ENCODE measurements at places on chromosomes 11 and 22. TPM values are rescaled to one million over a fixed set of nuclear protein-coding genes. Genes with fewer than 3 reads are reported as not detected.

DNA sequence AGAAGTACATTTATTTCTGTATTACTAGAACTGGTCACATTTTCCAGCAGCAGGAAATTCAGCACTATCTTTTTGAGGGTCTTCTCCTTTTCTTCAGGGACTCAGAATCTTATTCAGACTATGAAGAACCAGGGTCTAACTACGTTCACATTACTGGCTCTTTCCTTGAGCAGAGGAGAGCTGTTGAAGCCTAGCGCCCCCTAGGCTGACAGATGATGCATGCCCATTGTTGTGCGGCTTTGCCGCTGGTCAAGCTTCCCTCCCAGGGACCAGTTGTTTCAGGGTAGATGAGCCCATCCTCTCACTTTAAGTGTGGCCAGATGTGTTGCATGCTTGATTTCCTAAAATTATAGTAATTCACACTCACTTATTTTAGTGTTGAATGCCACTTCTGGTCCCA is 168.2 kb upstream of the PDGFD start:
- H3K27me3 ChIP-seq: no peaks in the 10 kb centered on the region
- no peak for DNase-seq
- no peak overlapping the region for H3K4me3 ChIP-seq
- no peaks in the 10 kb centered on the region for H3K36me3 ChIP-seq

Gene SGSM1
- total RNA-seq: 0.37 TPM

Gene RCOR2
- total RNA-seq: not detected

GRCh38 chr11:45392591-45393091 is 106.5 kb upstream of the SYT13 start:
- no peak overlapping the region for H3K4me3 ChIP-seq
- no peaks in the 10 kb centered on the region for H3K36me3 ChIP-seq
- no peaks in the 10 kb centered on the region for H3K4me1 ChIP-seq

- peaks cover 5% of the 10 kb centered on the region for H3K36me3 ChIP-seq
- H3K4me1 ChIP-seq: peaks cover 28% of the 10 kb centered on the region
- peak; percentile 79 for DNase-seq
- peak overlapping the region; percentile 86 for H3K4me3 ChIP-seq
- peaks cover 2% of the 10 kb centered on the region for H3K27me3 ChIP-seq
Observed at GRCh38 chr11:128691802-128692752, 1.8 kb upstream of the FLI1 start.

DNA sequence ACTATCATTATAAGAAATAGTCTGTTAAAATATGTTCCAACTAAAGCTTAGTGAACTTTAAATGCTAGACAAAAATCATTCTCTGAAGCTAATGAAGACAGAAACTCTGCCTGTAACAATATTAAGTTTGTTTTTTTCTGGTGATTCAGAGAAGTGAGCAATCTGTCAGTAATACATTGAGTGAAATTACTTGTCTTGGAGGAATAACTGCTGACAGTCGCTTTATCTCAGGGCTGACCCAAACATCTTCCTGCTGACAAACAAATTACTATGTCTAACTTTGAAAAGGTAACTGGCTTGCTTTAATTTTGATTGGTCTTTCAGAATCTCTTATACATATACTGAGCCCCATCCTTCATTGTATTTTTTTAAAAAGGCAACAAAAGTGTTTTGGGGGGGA is 264.5 kb downstream of the SOX6 start:
- H3K27ac ChIP-seq: no peak overlapping the region
- H3K4me3 ChIP-seq: no peak overlapping the region
- H3K4me1 ChIP-seq: no peaks in the 10 kb centered on the region
- H3K27me3 ChIP-seq: no peaks in the 10 kb centered on the region
- DNase-seq: no peak

DNA sequence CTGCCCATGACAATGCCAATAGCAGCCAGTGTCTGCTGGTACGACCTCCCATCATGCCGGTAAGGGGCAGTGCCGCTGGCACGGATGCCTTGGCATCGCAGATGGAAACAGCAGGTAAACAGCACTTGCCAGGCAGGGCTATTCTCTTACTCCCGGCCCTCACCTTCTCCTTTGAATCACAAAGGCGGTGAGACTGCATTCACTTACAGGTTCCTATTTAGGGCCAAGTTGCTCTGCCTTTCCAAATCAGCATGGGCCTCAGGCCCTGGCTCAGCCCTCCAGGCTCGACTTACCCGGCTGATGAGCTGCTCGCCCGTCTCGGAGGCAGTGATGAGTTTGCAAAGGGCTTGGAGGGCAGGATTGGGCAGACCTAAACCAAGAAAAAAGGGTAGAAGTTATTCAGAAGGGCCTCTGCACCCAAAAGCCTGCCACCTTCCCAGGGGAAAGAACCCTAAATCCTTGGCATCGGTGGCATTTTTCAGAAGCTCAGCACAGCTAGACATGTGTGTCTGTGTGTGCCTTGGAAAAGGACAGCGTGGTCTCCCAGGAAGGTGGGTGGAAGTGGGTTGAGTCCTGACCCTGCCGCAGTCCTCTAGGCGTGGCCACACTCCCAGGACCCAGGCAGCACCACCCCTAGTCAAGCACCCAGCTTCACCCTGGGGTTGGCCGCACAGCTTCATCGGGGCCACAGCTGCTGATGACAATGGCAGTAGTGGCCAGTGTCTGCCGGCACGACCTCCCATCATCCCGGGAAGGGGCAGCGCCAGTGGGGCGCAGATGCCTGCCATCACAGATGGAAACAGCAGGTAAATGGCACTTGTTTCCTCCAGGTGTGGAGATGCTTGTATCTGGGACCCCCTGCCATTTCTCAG is 73.5 kb upstream of the PITPNB start:
- no peaks in the 10 kb centered on the region for H3K4me1 ChIP-seq
- no peak for DNase-seq
- H3K36me3 ChIP-seq: no peaks in the 10 kb centered on the region
- H3K27me3 ChIP-seq: no peaks in the 10 kb centered on the region
- no peak overlapping the region for H3K4me3 ChIP-seq

GRCh38 chr22:17300926-17301325 is 68.3 kb upstream of the CECR2 start:
- DNase-seq: no peak
- H3K27ac ChIP-seq: no peak overlapping the region

DNA sequence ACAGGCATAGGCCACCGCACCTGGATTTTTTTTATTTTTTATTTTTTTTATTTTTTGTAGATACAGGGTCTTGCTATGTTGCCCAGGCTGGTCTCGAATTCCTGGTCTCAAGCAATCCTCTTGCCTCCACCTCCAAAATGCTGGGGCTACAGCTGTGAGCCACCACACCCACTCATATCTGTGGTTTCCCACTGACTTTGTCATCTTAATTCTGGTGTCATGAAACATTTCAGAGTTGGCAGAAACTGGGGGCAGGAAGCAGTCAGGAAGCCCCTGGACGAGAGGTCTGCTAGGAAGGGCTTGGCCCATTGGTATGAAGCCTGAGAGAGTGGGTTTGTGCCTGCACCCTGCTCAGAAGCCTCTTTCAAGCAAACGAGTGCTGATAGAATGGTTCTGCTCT is 49.1 kb downstream of the COMMD9 start:
- no peak for DNase-seq
- H3K36me3 ChIP-seq: no peaks in the 10 kb centered on the region
- H3K4me3 ChIP-seq: no peak overlapping the region
- H3K27me3 ChIP-seq: no peaks in the 10 kb centered on the region
- no peak overlapping the region for H3K27ac ChIP-seq

GRCh38 chr22:49367041-49367697 is 460.5 kb downstream of the BRD1 start:
- peaks cover 14% of the 10 kb centered on the region for H3K4me1 ChIP-seq
- no peaks in the 10 kb centered on the region for H3K27me3 ChIP-seq
- H3K36me3 ChIP-seq: no peaks in the 10 kb centered on the region
- no peak overlapping the region for H3K4me3 ChIP-seq
- peak; percentile 44 for DNase-seq
- H3K27ac ChIP-seq: no peak overlapping the region

Gene CHRM1
- total RNA-seq: not detected

Gene CCDC188
- 0.84 TPM for total RNA-seq

Gene OR9I1
- not detected for total RNA-seq

GRCh38 chr11:15665368-15665871 is 550.7 kb downstream of the INSC start:
- no peak for DNase-seq
- no peaks in the 10 kb centered on the region for H3K27me3 ChIP-seq
- H3K27ac ChIP-seq: no peak overlapping the region
- no peaks in the 10 kb centered on the region for H3K36me3 ChIP-seq

DNA sequence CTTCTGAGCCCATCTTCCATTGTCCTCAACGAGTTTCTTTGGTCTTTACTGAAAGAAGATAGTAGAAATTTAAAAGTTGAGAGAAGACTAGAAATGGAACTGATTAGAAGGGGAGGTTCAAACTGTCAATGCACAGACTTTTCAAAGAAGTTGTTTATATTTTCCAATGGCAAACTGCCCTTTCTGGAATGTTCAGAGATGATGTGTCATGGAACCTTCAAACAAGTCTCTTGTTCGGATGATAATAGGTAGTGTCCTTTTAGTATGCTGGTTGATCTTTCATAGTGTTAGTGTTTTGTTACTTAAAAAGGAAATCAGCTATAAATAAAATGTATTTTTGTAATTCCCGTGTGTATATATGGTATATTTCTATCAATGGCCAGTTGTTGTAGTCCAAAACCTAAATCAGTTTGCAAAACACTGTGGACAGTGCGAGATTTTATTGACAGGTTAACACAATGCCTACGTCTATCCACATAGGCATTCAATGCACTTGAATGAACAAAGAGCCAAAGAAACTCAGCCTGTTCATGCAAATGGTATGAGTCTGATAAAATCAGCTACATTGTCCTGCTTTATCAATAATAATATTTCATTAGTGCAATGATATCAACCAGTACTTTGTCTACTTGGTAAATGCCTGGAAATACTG is 30.9 kb downstream of the C11orf91 start:
- H3K4me1 ChIP-seq: no peaks in the 10 kb centered on the region
- no peak overlapping the region for H3K4me3 ChIP-seq
- no peak overlapping the region for H3K27ac ChIP-seq
- H3K27me3 ChIP-seq: no peaks in the 10 kb centered on the region
- no peaks in the 10 kb centered on the region for H3K36me3 ChIP-seq

DNA sequence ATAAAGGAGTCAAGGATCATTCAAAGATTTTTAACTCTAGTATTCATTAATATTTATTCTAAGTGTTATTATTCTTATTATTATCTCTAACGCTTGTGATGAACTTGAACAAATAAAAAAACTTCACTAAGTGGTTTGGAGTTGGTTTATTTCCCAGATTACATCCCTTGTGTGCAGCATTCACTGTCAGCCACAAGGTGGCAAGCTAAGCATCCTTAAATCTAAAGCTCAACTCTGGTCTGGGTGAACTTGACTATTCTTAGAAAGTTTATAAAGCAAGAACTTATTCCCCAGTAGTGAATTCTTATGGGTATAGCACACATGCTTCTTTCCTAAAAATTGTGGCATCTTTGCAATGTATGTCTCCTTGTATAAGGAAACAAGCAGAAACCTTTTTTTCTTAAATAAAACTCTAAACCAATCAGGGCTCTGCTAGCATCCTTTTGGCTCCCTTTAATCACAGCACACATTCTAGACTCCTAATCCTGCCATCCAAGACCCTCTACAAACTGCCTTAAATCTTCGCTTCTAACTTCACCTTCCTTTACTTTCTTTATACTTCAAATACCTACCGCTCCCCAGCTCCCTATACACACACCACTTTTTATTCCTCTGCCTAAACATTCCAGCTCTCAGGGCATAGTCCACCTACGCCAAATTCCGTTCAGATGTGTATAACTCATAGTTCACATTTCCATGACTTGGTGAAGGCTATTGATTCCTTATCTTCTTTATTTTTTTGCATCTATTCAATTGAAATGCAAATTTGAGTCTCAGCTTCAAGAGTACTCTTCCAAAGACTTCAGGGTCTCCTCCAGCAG is 1068.8 kb downstream of the DLG2 start:
- no peak overlapping the region for H3K4me3 ChIP-seq
- H3K27ac ChIP-seq: no peak overlapping the region
- DNase-seq: no peak
- no peaks in the 10 kb centered on the region for H3K36me3 ChIP-seq
- no peaks in the 10 kb centered on the region for H3K4me1 ChIP-seq
- H3K27me3 ChIP-seq: no peaks in the 10 kb centered on the region

DNA sequence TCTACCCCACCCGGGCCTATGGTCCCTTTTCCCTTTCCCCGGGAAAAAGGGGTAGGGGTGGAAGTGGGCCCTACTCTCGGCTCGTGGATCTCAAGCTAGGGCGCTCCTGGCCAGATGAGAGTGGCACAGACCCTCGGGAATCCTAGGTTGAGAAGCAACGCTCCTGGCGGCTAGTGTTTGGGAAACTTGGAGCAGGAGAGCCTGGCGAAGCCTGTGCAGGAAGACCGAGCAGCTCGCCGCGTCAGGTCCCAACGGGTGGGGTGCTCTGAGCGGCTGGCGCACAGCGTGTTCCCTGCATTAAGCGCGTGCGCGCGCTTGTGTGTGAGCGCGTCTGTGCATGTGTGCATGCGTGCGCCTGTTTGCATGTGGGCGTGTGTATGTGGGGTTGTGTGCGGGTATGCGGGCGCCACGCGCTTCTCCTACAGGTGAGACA is 7.1 kb upstream of the FLI1 start:
- peaks cover 37% of the 10 kb centered on the region for H3K27me3 ChIP-seq
- H3K4me3 ChIP-seq: peak overlapping the region; percentile 43
- H3K36me3 ChIP-seq: no peaks in the 10 kb centered on the region
- H3K4me1 ChIP-seq: peaks cover 25% of the 10 kb centered on the region
- peak overlapping the region; percentile 19 for H3K27ac ChIP-seq

Gene C22orf31
- total RNA-seq: not detected

DNA sequence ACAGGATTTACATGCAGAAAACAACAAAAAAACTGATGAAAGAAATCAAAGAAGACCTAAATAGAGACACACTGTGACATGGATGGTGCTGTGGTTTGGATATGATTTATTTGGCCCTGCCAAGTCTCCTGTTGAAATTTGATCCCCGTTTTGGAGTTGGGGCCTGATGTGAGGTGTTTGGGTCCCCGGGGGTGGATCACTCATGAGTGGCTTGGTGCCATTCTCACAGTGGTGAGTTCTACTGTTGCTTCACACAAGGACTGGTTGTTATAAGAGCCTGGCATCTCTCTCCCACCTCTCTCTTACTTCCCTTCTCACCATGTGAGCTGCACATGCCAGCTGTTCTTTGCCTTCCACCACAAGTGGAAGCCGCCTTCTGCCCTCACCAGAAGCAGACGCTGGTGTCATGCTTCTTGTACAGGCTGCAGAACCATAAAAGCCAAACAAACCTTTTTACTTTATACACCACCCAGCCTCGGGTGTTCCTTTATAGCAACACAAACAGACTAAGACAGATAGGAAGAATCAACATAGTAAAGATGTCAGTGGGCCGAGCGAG is 7.8 kb upstream of the RTL6 start:
- H3K27ac ChIP-seq: no peak overlapping the region
- H3K27me3 ChIP-seq: no peaks in the 10 kb centered on the region
- no peak overlapping the region for H3K4me3 ChIP-seq
- no peak for DNase-seq
- no peaks in the 10 kb centered on the region for H3K4me1 ChIP-seq
- no peaks in the 10 kb centered on the region for H3K36me3 ChIP-seq

- no peaks in the 10 kb centered on the region for H3K27me3 ChIP-seq
- no peaks in the 10 kb centered on the region for H3K36me3 ChIP-seq
- H3K4me3 ChIP-seq: peak overlapping the region; percentile 72
- DNase-seq: no peak
- H3K27ac ChIP-seq: peak overlapping the region; percentile 86
Observed at GRCh38 chr22:43013355-43014315, 1.3 kb downstream of the PACSIN2 start.

Data from spleen (tissue), 13 donors.